Renal cortex interstitium (tissue), 15 donors: ENCODE measurements at places on chromosomes 6 and 20. TPM values are rescaled to one million over a fixed set of nuclear protein-coding genes. Genes with fewer than 3 reads are reported as not detected.

DNA sequence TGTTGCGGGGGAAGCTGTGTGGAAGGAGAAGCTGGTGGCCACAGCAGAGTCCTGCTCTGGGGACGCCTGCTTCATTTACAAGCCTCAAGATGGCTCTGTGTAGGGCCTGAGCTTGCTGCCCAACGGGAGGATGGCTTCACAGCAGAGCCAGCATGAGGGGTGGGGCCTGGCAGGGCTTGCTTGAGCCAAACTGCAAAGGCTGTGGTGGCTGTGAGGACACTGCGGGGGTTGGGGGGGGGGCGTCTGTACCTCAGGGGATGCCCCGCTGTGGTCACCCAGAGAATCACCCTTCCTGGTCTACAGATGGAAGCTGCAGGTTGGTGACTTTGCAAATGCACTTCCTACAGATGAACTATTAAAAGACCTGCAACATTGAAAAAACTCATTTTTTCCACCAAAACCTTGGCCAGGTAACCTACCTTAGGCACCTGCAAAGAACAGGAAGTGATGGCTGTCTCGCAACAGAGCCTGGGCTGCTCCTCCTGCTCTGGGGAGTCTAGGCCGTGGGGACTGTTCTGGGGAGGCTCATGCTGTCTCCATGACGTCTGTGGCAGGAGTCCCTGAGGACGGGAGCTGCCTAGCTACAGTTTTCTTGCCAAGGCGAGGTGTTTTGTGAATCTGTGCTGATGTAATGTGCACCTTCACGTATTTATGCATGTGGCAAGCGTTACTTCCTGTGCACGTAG is 7.3 kb downstream of the NPBWR2 start:
- DNase-seq, result no peak

The PPP1R16B gene
- 7.4 TPM for polyA plus RNA-seq

- no peak for DNase-seq
Measured at GRCh38 chr6:140156131-140156530, 781.7 kb upstream of the CITED2 start.

- no peak for DNase-seq
Measured at GRCh38 chr6:157716251-157716995, 106.6 kb upstream of the SNX9 start.

DNA sequence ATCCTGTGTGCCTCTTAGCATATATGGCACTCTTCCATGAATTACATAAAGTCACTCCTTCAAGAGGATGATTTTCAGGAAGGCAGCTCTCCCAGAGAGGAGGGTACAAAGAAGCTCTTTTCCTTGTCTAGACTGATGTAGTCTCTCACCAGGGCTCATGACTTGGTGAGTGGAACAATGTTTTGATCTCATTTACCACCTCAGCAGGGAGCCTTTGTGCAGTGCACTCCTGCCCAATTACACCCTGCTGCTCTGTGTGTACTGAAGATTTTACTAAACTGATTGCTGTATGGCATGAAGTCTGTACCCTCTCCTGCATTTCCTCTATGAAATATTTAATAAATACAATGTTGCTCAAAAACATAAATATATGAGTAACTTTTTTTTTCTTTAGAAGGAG is 598.3 kb upstream of the HS3ST5 start:
- no peak for DNase-seq

- DNase-seq, result no peak
Measured at GRCh38 chr6:75481394-75481793, 12.2 kb downstream of the FILIP1 start.

- no peak for DNase-seq
Measured at GRCh38 chr6:111527367-111527766, 44.3 kb upstream of the REV3L start.

The OVOL2 gene
- polyA plus RNA-seq, result 1.2 TPM

The HLA-DQB2 gene
- polyA plus RNA-seq, result 0.57 TPM

DNA sequence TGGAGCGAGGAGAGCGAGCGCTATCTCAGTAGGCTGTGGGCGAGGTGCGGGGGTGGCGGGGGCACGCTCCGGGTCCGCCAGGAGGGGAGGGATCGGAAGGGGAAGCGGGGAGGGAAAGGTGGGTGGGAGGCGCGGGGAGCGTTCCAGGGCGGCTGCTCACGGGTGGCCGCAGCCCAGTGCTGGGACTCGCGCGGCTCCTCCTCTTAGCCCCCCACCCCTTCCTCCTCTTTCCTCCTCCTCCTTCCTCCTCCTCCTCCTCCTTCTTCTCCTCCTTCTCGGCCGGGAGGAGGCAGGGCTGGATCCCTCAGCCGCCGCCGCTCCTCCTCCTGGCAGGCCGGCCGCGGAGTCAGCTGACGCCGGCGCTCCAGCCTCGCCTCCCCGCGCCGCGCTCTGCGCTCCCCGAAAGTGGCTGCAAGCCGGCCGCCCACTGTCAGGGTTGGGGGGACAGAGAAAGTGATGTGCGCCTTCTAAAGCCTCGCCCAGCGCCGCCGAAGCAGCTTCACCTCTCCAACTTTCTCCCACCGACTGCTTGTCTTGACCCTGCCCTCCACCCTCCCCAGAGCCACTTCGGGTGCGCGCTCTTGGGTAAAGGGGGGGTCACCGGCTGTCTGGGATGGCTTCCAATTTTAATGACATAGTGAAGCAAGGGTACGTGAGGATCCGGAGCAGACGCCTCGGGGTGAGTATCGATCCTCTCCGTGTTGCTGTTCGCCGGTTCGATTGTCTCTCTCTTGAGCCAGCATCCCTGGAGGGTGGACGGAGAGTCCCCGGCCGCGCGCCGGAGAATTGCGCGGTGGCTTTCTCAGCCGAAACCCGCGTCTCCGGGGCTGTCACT is at the start of gene DOK5:
DOK5 (plus strand) TSS at position 260 of the 835 bp plus-strand sequence; CDS start at position 614, 354 bp downstream.
- peak; percentile 60 for DNase-seq

GRCh38 chr6:54031169-54031568 is 80.1 kb upstream of the MLIP start:
- DNase-seq, result no peak

DNA sequence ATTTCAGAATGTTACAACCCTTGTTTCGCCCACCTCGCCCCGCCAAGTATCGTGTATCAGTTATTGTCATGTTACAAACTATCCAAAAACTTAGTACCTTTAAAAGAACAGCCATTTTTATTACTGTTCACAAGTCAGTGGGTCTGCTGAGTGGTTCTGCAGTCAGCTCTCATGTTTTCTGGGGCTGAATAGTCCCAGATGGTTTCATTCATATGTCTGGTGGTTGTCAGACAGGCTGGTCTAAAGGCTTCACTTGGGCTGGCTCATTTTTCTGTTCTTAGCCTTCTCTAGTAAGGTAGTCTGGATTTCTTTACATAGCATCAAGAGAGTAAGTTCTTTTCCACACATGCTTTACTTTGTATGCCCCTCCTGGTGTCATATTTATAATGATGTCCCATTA is 8.6 kb downstream of the ZNF292 start:
- no peak for DNase-seq

- DNase-seq, result no peak
Measured at GRCh38 chr6:134555672-134556071, 237.8 kb upstream of the SGK1 start.

GRCh38 chr6:35327349-35328027 is 14.9 kb upstream of the PPARD start:
- DNase-seq, result no peak

- no peak for DNase-seq
Measured at GRCh38 chr6:32825966-32826365, 9.2 kb upstream of the HLA-DOB start.

The HSD17B8 gene
- 28.5 TPM for polyA plus RNA-seq

The THBD gene
- polyA plus RNA-seq, result 7.8 TPM

GRCh38 chr6:46254946-46255345 is 84.2 kb upstream of the ENPP5 start:
- DNase-seq, result no peak

DNA sequence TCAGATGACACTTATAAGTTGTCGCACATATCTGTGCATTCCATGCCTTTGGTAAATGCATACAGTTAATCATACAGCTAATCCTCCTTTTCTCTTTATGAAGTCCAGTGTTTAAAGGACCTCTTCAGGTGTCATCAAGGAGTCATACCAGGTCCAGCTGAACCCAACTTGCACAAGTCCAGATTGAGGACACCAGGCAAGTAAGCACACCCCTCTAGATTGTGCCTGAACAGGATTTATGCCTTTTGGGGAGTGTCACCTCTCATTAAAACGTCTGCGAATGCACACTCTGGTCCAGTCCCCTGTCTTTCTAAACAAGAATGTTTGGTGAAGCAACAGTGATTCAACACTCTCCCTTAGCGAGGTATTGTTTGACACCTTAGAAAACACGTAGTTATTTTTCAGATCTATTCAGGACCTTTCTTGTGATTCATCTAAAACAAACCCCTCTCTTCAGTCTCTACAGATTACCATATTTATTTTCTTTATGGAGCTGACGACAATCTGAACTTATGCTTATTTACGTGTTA is 48.4 kb downstream of the C6orf15 start:
- DNase-seq, result no peak

The MYLK4 gene
- polyA plus RNA-seq, result 1.3 TPM

GRCh38 chr6:36809941-36810803 is 29.1 kb downstream of the CPNE5 start:
- DNase-seq, result no peak

DNA sequence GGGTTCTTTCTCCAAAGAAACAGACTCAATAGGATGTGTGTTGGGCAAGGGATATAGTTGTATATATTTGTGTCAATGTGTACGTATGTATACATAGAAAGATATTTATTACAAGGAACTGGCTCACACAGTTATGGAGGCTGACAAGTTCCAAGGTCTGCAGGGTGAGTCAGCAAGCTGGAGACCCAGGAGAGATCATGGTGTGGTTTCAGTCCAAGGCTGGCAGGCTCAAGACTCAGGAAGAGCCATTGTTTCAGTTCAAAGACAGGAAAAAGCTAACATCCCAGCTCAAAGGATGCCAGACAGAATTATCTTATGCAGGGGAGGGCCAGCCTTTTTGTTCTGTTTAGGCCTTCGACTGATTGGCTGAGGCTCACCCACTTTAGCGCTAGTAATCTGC is 89.9 kb upstream of the RALGAPA2 start:
- DNase-seq, result no peak

GRCh38 chr6:160428818-160429619 is 80.8 kb downstream of the SLC22A3 start:
- DNase-seq, result no peak

- no peak for DNase-seq
Measured at GRCh38 chr20:63156221-63156671, 59.7 kb downstream of the YTHDF1 start.

DNA sequence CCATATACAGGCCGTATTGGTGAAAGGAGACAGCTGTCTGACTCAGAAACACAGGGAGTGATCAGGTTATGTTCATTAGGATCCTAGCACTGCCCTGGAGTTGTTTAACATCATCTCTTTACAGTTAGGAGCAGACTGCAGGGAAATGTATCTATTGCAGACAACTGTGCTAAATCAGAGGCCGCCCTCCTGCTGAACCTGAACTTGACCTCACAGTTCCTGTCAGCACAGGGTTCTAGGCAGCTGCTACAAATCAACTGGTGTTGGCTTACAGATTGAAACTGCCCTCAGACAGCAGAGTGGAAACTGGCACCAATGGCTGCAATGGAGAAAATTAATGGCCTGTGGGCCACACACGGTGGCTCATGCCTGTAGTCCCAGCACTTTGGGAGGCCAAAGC is 3.7 kb upstream of the RPP40 start:
- DNase-seq, result no peak

DNA sequence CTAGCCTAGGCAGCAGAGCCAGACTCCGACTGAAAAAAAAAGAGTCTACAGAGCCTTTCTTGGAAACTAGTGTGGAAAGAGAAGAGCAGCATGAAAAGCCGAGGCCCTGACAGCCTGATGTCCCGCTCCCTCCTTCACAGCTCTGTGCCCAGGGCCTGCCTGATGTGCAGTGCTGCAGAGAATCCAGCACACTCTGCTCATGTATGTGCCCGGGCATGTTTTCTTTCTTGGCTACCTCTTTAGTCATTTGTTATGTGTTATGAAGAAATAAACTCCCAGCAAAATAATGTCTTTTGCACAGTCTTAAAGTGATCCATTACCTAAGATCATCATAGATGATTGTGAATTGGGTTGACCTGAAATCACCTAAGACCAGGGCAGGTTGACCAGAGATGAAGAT is 78.1 kb upstream of the EZR start:
- no peak for DNase-seq

DNA sequence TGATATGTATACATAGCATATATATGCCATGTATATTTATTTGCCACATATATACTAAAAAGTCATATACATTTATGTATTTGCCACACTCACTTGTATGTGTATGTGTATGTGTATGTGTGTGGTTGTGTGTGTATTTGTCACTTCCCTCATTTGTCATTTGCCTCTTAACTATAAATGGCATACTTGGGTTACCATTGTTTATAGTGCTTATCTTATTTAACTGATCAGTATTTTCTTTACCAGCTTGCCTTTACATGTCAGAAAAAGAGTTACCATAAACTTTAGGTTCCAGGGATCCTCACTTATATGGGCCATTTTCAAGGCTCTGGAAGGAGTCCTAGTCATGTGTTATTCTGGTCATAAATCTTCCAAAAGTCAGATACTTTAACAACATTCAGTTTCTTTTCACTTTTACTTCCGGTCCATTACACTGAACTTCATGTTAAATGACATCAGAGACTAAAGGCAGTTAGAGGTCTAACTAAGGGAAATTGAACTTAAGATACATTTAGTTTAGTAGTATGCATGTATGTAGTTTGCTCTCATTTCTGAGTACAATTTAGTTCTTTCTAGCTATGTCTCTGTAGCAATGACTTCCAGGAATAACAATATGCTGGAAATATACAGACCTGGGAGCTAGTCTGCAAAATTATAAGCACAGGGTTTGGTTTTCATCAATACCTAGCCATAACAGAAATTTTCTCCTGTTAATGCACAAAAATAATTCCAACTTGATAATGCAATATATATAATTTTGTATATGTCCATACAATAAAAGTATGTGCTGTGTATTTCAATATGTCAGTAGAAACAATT is 33.7 kb upstream of the HIVEP1 start:
- DNase-seq, result no peak

DNA sequence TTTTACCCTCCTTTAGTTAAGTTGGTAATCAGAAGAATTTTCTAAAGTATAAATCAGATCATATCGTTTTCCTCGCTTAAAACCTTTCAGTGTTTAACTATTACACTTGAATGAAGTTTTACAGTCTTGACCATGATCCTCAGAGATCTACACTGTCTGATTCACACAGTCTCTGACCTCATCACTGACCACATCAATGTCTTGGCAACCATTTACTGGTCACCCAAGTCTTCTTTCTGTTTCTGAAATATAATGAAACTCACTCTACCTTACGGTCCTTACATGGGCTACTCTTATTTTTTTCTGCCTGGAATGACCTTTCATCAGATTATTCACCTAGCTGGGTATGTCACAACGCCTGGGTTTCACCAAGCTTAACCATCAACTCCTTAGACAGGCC is 71.4 kb downstream of the ADGB start:
- no peak for DNase-seq

GRCh38 chr20:13934992-13935894 is 55.2 kb downstream of the SEL1L2 start:
- no peak for DNase-seq

- DNase-seq, result no peak
Measured at GRCh38 chr6:26331218-26332073, 33.6 kb upstream of the BTN3A2 start.

GRCh38 chr20:49513009-49513408 is 30.5 kb upstream of the KCNB1 start:
- DNase-seq, result no peak
